ENCODE measurements at places on chromosomes 2 and 18.

GRCh38 chr18:12928641-12929040 is 19.2 kb upstream of the SEH1L start:
- DNase-seq: no peak

DNA sequence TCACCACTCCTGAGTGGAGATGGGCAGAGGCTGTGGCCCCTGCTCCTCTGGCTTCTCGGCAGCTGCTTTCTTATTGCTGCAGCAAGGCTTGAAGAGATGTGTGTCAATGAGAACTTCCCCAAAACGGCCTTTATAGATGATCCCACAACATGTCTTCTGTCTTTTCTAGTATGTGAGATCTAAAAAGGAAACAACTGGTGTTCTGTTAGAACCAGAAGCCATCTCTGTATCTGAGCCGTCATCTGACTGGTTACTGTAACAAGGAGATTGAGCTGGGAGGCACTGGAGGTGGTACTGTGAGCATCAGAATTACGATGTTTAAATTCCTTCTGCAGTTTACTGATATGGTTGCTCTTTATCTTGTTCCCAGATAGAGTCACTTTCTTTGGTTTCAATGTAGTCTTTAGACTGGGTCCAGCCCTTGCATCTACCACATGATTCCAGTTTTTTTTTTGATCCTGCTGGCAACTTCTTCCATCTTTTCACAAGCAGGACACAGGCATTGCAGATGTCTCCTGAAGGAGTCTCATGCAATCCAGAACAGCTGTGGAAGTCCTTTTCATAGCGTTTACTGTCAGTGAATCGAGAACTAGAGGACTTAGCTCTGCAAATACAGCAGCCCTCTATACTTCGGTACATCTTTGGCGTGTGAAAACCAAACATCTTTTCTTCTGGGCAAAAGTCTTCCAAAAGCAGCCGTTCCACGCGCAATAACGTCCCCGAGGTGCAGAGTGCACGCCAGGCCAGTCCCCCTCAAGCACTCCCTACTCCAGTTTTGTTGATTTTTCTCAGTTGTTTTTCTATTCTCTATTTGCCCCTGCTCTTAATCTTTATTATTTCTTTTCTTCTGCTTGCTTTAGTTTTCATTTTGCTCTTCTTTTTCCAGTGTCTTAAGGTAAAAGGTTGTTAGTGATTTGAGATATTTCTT is 29.7 kb downstream of the TAF4B start:
- DNase-seq: no peak

- no peak for DNase-seq
These were observed 22.2 kb downstream of the FAM110C start for GRCh38 chr2:24107-24506.

GRCh38 chr2:151638191-151638933 is 95.9 kb downstream of the NEB start:
- no peak for DNase-seq

GRCh38 chr18:63106727-63107126 is 212.8 kb downstream of the BCL2 start:
- DNase-seq: no peak

GRCh38 chr2:11743846-11744553 is 2.4 kb upstream of the LPIN1 start:
- DNase-seq: peak; percentile 88

DNA sequence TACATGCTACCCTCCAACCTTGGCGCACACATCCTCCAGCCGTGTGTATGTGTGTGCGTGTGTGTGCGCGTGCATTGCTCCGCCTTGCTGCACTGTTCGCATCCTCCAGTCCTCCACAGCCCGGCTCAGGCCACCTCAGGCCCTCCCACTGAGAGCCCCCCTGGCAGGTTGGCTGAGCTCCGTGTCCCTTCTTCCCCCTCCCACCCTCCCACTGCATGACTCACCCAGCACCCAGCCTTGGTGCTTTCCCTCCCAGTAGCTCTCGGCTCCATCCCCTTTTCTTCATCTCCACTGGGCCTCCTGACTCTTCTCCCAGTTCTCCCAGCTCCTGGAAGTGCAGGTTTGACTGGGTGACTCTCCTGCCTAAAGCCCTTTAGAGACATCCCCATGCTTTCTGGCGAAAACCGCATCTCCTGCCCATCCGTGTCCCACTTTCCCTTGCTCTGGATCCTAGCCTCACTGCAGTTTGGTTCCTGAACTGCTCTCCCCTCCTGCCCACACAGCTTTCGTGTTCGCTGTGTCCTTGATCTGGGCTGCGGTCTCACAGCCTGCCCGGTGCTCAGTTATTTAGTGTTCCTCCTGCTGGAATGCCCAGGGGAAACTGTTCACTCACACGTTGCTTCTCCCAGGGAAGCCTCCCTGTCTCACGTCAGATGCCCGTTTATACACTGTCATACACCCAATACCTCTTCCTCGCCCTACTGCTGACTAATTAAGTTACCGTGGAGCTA is 4.9 kb downstream of the TMEM177 start:
- no peak for DNase-seq

DNA sequence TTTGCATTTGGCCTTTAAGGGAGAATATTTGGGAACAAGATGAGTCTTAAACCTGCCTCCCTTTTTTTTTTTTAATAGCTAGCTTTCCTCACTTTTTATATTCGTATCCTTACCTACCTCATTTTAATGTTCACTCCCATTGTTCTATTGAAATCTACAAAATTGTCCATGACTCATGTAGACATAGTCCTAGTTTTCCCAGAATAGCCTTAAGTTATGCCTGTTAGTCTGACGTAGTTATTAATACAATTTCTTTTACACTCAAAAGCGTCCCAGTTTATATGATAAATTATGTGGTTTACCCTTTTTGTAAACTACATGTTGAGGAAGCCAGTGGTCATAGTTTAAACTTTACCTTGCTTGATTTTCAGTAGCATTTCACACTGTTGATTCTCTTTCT is 73.4 kb downstream of the UBR3 start:
- DNase-seq: no peak

- DNase-seq: no peak
These were observed 2.2 kb downstream of the ELAC1 start for GRCh38 chr18:50970006-50970405.

DNA sequence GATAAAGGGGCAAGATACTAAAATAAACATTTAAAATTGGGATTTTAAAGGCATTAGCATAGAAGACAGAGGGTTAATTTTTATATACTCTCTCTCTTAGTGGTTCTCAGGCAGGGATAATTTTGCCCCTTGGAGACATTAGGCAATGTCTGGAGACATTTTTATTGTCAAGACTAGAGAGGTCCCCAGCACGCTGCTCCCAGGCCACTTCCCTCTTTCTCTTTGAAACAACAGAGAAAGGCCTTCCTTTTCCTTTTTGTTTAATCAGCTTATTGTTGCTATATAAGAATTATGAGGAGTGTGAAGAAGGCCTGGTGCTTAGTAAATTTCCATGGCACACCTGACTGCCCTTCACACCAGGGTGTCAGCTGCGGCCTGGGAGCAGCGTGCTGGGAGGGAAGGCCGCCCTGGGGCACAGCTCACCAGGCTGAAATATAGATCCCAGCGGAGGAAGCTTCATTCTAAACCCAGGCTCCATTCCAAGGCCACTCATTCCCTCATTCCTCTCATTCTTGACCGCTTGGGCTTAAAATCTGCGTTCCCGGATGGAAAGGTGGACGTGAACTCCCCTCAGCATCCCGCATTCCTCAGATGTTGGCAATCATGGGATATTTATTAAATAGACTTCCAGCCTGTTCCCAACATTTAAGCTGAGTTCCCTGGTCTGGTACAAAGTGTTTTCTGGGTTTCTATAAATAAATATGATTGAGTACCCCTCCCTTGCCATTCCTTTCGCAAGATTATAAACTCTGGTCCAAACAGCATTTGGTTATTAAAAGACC is 22.5 kb downstream of the SLC14A2 start:
- no peak for DNase-seq

- peak; percentile 64 for DNase-seq
These were observed at the start of gene LONRF2 for GRCh38 chr2:100321866-100322820. TSS of gene LONRF2 (minus strand) at chr2:100322501. CDS start at chr2:100322093, 408 bp downstream.

DNA sequence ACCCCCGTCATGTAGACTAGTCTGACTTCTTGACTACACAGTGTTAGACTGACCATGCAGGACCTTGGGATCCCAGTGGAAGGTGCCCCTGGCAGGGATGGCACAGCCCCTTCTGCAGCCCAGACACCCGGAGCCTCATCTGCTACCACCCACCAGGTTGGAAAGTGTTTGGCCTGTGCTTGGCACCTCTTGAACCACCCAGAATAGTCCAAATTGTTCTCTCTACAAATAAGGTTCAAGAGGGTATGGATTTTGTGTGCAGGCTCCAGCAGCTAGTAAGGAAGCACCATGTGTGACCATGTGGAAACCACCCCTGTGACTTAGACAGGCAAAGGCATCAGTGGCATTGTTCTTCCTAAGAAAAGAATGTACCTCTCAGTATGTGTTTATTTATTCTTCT is 18.4 kb downstream of the L3MBTL4 start:
- no peak for DNase-seq

- no peak for DNase-seq
These were observed 47.7 kb downstream of the OSBPL6 start for GRCh38 chr2:178241844-178242551.

DNA sequence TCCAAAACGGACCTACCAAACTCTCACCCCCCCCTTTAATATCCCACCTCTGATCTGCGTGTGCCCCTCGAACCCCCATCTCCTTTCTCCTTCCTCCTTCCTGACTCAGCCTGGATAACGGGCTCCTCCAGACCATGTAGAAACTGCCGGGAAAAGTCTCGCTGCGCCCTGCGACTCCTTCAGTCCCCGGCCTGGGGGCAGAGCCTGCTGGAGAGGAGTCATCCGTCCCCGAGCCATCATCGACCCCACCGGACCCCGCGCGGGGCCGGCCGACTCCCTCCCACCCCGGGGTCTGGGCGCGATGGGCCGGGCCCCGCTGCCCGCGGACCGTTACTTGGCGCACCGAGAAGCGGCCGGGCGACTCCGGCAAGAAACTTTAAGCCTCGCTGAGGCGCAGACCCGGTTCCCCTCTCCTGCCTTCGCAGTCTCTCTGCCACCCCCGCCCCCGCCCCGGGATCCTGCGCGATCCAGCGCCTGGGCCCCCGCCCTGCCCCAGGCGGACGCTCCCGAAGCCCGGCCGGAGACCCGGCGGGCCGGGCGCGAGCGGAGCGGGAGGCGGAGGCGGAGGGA is 3.4 kb downstream of the ZEB2 start:
- no peak for DNase-seq

- no peak for DNase-seq
These were observed 15.0 kb upstream of the POLI start for GRCh38 chr18:54254265-54254758.

- DNase-seq: no peak
These were observed 144.4 kb upstream of the PIEZO2 start for GRCh38 chr18:11293794-11294193.

DNA sequence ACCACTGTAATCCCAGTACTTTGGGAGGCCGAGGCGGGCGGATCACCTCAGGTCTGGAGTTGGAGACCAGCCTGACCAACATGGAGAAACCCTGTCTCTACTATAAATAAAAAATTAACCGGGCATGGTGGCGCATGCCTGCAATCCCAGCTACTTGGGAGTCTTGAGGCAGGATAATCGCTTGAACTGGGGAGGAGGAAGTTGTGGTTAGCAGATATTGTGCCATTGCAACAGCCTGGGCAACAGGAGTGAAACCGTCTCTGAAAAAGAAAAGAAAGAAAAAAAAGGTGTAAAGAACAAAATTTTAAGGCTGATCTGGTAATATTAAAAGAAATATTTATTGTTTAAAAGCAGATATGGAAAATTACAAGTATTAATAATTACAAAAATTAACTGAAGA is 29.7 kb downstream of the ZNF804A start:
- no peak for DNase-seq

DNA sequence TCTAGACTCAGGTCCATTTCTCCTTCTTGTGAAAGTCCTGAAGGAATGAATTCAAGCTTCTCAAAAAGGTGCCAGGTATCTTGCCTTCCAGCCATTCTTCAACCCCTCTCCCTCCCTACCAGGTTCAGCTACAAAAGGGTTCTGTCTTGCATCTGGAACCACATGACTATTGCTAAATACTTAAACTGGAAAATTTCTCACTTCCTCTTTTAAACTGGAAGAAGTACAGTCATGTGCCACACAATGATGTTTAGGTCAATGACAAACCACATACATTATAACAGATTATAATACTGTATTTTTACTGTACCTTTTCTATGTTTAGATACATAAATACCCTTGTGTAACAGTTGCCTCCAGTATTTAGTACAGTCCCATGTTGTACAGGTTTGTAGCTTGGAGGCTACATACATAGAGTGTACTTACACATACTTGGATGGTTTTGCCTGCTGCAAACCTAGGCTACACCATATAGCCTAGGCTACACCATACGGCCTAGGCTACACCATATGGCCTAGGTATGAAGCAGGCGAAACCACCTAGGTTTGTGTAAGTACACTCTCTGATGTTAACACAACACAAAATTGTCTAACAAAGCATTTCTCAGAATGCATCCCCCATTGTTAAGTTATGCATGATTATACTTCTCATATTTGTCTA is 142.0 kb upstream of the DNMT3A start:
- DNase-seq: no peak

DNA sequence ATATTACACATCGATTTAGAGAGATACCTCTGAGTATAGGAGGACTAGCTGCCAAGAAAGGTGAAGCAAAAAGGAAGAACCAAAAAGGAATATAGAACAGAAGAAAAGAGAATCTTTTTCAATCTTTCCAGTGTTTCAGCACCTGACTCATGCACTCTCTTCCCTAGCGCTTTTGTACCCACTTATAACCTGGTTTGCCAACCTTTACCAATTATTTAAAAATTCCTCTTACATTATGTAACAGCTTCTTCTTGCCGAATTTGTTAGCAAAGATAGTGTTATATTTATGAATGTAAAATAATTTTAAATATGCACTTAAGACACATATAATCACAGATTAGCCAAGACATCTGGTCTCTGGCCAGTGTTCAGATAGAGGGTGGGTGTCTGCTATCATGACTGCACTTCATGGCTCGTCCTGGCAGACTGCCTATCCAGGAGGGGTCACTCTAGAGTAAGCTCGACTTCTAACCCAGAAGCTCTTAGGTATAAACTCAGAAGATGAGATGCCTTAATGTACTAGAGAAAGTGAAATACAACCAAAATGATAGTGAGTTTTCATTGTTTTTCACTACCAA is 122.9 kb downstream of the ATAD2B start:
- no peak for DNase-seq

DNA sequence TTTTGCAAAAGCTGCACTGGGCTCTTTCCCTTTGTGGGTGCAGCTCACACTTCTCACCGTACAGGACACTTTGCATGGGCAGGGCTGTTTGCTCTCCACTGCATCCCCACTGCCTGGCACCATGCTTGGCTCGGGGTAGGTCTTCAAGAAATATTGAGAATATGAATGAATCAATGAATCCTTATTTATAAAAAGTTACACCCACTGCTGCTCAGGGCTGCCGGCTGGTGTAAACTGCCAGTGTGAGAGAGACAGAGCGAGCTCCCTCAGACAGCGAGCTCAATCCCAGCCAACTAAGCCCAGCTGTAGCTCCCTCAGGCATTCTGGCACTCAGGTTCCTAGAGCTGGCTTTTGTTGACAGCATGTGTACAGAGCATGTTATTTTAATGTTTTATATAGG is 3.4 kb downstream of the TMEM185B start:
- DNase-seq: no peak

GRCh38 chr18:79772108-79772864 is 25.5 kb upstream of the KCNG2 start:
- DNase-seq: no peak

- DNase-seq: no peak
These were observed 659.9 kb upstream of the ID2 start for GRCh38 chr2:8021921-8022320.

Measured in ecto neural progenitor cell (in vitro differentiated cells).